ENCODE measurements at places on chromosomes 16 and 17.

DNA sequence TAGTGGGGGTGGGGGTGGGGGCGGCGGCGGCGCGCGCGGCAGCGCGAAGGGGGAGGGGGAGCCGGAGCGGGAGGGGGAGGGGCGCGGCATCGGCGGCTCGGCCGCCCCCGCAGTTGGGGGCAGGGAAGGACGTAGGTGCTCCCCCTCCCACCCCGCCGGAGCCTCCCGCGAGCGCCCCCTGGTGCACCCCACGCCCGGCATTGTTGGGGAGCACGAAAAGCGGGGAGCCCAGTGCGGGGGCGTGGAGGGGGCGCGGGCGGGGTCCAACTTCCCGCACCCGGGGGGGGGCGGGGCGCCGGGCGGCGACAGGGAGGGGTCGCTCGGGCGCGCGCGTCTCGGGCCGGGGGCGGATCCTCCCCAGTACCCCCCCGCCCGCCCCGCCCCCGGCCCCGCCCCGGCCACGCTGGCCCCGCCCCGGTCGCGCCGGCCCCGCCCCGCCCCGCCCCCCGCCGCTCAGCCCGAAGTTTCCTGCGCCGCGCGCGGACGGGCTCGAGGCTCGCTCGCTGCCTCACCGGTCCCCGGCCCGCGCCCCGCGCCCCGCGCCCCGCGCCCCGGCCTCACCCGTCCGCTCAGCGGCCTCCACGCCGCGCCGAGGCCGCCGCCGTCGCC is at the start of gene CACNA1H:
CACNA1H (plus strand) TSS at position 456 of the 609 bp plus-strand sequence. CDS start 632 bp downstream, outside the sequence.
- peak; percentile 26 for DNase-seq

GRCh38 chr16:12612598-12613101 is 191.0 kb downstream of the CPPED1 start:
- no peak for DNase-seq

GRCh38 chr16:69660166-69660565 is 66.2 kb downstream of the NQO1 start:
- no peak for DNase-seq

DNA sequence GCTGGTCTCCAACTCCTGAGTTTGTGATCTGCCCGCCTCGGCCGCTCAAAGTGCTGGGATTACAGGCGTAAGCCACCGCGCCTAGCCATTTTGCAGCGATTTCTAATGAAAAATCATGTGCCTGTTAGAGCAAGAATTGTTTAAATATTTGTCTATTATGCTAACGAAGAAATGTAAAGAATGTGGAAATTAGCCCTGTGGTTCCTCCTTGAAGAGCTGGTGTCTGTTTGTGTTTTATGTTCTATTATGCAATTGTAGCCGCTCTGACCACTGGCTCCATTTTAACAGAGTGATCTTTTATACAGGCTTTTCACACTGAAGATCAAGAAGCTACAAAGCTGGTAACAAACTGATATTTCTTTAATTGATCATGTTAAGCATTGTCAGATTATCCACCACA is 217.3 kb downstream of the USP22 start:
- DNase-seq = no peak

DNA sequence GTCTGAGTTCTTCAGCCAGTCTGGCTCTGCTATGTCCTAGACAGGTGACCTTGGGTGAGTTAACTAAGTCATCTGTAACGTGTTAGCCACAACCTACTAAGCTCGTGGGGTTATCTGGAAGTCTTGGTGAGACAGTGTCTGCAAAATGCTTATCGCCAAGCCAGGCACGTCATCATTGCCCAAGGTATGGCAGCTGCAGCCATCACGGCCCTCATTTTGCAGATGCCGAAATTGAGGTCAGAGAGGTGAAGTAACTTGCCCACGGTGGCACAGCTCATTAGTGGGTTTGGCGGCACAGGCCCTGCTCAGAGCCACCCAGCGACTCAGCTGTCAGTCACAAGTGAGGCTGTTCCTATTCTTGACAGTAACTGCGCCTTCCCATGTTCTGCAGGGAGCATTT is 79.8 kb downstream of the CMIP start:
- no peak for DNase-seq

DNA sequence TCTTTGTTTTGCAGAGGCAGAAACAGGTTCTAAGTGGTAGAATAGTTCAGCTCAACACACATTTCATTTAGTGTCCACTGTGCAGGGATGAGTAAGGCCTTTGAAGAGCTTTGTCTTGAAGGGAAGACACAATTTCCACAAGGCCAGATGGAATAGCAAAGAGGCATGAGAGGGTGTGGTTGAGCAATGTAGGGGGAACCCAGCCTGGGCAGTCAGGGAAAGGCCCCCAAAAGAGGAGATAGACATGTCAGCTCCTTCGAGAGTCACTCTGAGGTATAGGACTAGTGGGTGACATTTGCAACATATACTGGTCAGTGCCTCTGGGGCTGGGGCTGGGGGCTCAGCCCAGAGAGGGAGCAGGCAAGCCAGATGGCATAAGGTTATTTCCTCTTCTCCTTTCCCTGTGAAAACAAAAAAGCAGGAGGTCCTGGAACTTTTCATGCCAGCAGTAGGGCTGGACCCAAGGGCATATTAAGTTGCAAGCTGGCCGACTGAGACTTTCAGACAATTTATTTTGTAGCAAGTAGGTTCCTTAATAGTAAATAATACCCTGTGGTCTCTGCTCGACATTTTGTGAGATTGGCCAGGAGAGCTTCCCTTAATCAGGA is 7.1 kb downstream of the ALKBH5 start:
- no peak for DNase-seq

DNA sequence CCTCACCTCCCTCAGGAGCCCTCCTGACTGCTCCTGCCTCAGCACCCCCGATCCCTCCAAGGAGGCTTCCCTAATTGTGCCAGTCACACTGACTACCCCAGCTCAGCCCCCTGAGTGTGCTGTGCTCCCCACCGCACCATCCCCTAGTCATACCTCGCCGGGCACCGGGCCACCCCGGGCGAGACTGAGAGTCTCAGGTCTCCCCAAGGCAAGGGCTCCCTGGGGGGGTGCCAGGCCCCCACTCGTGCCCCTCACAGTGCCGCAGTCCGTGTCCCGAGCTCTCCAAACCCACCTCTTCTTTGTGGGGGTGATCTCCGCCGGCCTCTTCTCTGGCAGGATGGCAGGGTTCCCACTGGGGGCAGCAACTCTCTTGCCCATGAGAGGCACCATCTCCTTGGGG is 3.2 kb downstream of the TRPV3 start:
- no peak for DNase-seq

GRCh38 chr16:2595393-2596205 is 57.8 kb downstream of the PDPK1 start:
- no peak for DNase-seq

GRCh38 chr16:4894276-4895150 is 42.4 kb downstream of the PPL start:
- no peak for DNase-seq

- DNase-seq = no peak
Measured at GRCh38 chr17:82090549-82091263, 7.3 kb downstream of the FASN start.

GRCh38 chr17:44780845-44781480 is 22.2 kb downstream of the ADAM11 start:
- DNase-seq = no peak

GRCh38 chr17:70588003-70588402 is 418.7 kb downstream of the KCNJ2 start:
- DNase-seq = no peak

DNA sequence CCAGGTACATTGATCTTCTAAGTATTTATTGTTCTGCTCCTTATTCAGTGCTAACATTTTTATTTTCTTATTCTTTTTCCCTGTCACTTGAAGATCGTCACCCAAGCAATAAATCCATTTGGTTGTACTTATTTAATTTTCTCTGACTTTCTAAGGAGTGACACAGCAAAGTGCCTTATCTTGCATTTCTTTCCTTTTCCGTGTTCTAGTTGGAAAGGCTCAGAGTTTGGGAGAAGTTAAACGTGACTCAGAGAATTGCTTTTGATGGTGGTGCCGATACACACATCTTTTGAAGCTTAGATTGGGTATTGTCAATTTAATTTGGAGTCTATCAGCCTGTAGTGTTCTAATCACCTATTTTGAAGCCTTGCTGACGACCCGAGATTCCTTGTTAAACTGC is 72.0 kb downstream of the PITPNC1 start:
- DNase-seq = no peak

DNA sequence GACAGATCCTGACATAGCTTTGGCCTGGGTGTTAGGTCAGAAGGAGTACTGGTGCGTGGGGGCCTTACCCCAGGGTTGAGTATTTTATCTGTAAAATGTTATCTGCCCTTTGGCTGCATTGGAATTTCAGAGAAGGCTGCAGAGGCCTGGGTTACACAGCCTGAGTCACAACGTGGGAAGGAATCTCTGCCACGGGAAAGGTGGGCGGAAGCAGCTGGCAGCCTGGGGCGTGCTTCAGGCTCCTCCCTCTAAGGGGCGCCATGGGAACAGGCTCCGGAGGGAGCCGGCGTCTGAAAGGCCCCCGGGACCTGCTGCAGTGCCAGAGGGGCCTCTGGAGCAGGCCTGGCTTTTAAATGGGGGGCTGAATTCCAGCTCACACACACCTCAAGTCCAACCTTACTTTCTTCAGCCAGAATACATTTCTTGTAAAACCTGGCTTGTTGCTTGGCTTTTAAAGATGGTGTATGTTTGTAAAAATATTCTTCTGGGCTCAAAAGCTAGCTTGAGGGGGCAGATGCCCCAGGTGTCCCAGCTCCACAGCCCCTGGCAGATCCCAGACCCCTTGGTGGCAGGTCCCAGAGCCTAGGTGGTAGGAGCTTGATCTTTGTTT is 142.2 kb downstream of the RAB11FIP4 start:
- no peak for DNase-seq

DNA sequence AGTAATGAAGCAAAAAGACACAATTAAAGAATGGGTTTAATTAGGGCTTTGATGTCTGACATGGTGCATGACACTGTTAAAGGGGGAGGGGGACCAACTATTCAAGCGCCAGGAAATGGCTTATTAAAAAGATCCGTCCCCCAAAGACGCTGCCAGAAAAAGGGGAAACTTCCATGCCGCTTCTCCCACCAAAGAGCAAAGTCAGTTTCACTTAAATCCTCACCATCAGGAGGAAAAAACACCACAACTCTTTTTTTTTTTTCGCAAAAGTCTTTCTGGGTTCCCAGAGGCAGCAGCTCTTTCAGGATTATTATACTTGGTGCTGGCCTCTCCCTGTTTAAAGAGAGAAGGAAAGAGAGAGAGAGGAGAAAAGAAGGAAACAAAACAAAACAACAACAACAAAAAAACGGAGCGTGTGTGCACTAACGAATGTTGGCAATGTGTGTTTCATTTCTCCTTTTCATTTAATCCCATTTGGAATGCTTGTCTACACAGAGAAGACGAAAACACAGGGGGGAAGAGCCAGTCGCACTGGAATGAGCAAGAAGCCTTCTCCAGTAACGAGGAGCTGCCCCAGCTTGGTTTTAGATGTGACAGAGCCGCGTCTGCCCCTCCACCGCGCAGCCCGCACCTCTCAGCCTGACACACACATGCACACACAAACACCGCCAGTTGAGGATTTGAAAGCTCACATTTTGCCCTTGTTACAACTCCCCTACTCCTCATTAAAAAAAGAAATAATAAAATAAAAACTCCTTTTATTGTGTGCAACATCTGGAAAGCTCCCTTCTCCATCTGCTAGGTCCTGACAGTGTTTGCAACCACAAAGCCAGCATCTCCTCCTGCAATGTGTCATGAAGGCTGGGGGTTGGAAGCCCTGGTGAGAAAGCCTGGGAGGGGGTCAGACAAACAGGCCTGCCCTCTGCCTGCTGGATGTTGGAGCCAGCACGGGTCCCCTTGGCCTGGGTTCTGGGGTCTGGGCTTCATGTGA is 32.7 kb upstream of the AXIN2 start:
- no peak for DNase-seq

DNA sequence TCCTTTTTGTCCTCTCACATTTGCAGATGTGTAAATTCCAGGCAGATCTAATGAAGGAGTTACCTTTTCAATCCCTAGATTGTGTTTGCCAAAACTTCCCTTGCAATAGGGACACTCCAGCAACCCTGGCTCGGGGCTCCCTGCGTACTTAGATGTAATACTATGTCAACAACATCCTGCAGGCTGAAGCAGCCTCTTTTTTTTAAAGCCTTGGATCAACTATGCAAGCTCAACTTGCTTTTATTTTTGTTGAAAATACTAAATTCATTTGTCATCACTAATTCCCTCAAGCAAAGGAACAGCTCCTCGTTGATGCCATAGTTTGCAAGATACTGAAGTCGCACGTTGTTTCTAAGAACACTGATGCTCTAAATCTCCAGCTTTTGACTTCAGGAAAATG is 59.1 kb downstream of the GRIN2A start:
- no peak for DNase-seq

DNA sequence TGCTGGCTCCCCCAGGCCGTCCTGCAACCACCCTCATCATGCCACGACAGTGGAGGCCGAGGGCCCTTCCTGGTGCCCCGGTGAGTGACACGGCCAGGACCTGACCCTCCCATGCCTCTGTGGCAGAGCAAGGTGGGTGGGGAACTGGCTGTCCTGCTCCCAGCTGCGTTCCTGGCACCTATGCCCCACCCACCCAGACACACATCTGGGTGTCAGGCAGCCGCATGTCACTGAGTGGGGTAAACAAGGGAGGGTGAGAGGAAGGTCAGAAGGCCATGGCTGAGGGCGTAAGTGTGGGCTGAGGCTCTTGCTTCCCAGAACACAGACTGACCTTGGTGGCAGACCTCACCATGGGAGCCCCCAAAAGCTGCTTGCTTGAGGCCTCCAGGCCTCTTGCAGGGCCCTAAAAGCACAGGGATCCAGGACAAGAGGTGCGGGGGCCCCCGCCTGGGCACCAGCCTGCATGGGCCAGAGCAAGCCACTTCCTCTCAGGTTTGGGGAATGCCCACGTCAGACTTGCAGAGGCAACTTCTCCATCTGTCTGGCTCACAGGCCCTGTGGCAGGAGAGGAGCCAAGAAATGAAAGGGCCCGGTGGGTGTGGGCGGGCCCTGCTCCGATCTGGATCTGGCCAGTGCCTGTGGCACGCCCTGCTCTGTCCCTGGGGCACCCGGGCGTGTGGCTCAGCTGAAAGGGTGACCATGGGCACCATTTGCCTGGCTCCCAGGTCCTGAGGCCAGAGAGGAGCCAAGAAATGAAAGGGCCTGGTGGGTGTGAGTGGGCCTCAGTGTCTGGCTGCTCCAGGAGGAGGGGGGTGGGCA is 3.9 kb upstream of the CCDC57 start:
- no peak for DNase-seq

DNA sequence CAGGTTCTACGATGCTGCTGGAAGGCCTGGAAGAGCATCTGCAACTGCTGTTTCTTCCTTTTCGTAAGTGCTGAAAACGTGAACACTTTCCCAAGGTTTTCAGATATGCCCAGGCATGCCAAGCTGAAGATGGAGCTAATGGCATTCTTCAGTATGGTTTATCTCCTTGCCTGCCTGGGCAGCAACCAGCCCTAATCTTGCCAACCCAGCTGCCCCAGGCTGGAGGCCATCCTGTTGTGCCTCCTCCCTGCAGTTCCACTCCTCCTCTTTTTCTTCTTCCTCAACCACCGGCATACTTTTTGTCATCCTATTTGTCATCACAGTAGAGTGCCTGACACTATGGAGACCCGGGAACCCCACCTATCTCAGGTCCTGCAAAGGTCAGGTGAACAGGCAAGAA is 1849.3 kb downstream of the TP53TG3F start:
- no peak for DNase-seq

- no peak for DNase-seq
Measured at GRCh38 chr16:29852654-29853053, 10.4 kb downstream of the CDIPT start.

GRCh38 chr17:76427501-76428231 is 25.3 kb downstream of the UBE2O start:
- no peak for DNase-seq

GRCh38 chr17:45138911-45139532 is 3.5 kb downstream of the ACBD4 start:
- no peak for DNase-seq

GRCh38 chr16:81823111-81823510 is 44.0 kb downstream of the PLCG2 start:
- no peak for DNase-seq

GRCh38 chr16:8554881-8555280 is 35.4 kb downstream of the TMEM114 start:
- DNase-seq = no peak

Measured in activated CD8-positive, alpha-beta memory T cell treated with anti-CD3 and anti-CD28 coated beads for 1 hour (primary cell).